Midbrain (tissue), 1 donor: ENCODE measurements at places on chromosomes 16 and 17.

DNA sequence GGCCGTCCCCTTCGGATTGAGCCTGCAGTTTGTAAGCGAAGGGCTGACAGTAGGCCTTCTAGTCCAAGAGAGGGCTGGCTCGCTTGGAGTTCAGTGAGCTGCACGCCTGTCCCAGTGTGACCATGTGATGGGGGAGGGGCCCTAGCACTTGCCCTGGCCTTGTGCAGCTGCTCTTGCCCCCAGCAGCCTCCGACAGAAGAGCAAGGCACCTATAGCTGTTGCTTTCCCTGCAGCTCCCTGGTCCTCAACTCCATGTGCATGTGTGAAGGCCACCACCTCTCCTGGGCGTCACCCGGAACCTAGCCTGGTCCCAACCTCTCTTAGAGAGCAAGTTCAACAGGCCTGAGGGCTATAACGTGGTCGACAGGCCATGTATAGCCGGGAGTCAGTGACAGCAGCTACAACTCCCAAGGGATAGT lies 5.6 kb downstream of the SPHK1 start:
- no peak for DNase-seq

GRCh38 chr16:85564277-85565051 lies 48.7 kb upstream of the GSE1 start:
- no peak for DNase-seq

DNA sequence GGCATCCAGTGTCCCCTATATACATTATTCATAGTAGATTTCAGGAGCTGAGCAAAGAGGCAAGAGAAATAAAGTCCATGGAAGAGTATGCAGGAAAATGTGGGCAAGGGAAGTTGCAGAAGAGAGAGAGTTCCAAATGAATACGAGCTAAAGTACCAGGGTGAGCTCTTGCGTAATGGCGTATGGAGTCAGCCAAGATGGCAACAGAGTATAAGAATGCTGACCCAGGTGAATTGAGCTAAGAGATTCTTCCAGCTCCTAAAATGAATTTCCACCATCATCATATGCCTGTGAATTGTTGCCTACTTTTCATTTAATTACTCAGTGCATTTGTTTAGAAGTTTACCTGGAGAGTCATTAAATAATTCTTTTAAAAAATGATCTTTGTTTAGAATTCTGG lies 153.2 kb upstream of the CNTNAP4 start:
- no peak for DNase-seq

DNA sequence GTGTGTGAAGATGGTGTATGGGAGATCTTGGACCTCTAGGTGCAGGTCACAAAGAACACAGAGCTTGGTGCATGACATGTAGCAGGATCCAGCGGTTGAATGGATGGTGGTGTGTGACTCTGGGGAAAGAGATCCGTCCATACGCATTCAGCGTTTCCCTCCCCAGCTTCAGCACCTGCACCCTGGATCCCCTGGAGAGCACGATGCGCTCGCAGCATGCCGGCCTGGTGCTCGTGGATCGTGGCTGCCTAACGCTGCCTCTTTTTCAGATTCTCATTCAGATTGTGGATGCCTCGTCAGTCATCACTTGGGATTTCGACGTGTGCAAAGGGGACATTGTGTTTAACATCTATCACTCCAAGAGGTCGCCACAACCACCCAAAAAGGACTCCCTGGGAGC lies 70.9 kb downstream of the SEC14L1 start:
- DNase-seq: no peak

GRCh38 chr16:56382901-56383355 lies 42.4 kb downstream of the AMFR start:
- DNase-seq: no peak

GRCh38 chr16:58960484-58960883 lies 226.4 kb upstream of the GOT2 start:
- no peak for DNase-seq

DNA sequence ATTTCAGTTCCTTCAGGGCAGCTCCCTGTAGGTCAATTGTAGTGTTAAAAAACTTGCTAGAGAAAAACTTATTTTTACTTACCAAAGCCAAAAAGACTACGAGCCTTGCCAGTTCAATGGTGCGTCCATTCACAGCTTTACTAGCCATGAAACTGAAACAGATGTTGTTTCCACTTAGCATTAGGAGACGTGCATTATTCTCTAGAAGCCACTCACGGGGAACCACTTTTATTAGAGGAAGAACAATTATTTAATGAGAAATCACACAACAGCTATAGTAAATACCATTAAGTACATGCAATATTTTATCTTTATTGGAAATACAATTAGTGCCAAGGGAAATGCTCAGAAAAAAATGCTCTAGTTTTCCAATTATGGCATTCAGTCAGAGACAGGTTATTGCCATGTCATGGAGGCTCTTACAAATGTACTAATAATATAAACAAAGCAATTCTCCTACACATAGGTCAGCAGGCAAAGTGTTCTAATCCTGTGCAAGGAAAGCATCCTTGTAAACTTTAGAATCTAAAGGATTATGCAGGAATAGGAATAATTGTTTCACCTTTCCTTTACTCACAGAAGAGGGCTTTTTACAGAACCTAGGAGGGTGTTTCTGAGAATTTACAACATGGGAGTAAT lies 17.4 kb downstream of the LASP1NB start:
- no peak for DNase-seq

DNA sequence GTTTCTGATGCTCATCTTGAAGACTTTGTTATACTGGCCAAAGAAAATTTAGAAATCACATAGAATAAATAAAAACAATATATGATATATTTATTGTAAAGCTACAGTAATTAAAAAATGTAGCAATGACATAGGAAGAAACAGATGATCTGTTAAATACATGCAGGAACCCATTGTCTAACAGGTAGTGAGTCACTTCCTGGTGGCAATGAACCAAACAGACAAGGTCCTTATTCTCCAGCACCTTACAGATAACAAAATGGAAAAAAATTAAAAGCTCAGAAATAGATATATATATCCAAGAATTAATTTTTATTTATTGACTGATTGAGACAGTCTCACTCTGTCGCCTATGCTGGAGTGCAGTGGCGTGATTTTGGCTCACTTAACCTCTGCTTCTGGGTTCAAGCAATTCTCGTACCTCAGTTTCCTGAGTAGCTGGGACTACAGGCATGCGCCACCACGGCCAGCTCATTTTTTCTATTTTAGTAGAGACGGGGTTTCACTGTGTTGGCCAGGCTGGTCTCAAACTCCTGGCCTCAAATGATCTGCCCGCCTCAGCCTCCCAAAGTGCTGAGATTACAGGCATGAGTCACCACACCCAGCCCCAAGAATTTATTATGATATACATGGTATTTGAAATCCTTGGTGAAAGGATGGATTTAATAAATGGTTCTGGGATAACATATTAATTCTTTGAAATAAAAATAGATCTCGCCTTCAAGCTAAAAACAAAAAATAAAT lies 7.5 kb downstream of the NETO2 start:
- DNase-seq: no peak

DNA sequence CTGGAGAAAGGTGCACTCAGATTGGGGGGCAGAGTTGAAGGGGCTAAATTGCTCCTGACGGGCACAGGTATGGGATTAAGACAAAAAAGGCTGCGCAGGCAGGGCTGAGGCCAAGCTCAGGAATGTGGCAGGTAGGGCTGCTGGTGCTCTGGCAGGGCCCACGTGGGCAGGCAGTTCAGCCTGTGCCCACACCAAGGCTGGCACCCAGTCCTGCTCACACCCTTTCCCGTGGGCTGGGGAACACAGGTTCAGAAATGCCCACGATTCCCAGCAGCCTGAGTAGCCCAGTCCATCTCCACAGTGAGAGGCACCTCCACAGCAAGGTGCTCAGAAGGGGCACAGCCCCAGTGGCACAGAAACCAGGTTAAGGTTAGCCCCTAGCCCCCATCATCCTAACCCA lies 4.4 kb downstream of the HDAC5 start:
- no peak for DNase-seq

DNA sequence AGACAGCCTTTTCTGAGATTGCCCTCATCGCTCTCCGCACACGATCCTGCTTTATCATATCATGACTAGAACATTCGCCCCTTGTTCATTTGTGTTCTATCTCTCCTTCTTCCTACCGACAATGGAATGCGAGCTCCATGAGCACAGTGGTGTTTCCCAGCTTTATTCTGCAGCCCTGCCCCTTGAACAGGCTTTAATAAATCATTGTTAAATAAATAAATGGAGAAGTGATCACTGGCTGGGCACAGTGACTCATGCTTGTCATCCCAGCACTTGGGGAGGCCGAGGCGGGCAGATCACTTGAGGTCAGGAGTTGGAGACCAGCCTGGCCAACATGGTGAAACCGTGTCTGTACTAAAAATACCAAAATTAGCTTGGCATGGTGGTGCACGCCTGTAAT lies 1063.3 kb upstream of the EEF2KMT start:
- no peak for DNase-seq

- DNase-seq: no peak
Measured at GRCh38 chr17:72011561-72011960, 109.3 kb upstream of the SOX9 start.

DNA sequence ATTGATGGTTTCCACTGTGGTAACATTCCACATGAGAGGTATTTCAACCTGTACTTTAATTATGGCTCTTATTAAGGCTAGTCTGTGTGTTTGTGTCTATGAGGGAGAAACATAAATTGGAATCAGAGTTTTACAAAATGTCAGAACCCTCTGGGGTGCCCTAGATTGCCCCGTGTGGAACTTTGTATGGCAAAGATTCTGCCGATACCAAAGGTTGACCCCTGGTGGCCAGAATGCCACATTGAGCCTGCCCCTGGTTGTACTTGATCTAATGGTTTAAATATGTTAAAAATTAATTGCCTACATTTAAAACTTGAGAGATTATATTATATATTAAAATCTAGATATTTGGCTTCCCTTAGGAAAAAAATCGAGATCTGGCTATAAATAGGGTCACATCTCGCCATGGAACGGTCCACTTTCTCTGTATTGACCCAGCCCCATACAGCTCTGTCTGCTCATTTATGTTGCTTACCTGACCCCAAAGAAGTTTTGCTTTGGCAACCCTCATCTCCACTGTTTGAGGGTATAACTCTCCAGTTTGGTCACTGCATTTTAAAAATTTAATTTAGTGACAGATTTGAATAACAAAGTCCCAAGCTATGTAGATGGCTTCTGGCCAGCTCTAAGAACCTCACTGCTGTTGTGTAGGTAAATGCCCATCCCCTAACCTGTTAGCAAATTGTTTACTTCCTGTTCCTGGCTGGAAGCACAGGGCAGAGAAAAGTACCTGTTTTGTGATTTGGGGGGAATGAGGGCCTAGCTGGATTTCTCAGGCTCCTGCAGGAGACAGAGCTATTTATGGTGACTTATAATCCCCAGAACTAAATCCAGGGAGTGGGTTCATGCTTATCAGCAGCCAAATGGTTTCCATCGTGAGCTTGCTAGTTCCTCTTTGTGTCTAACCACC lies 95.0 kb downstream of the PLCG2 start:
- DNase-seq: peak; percentile 4

DNA sequence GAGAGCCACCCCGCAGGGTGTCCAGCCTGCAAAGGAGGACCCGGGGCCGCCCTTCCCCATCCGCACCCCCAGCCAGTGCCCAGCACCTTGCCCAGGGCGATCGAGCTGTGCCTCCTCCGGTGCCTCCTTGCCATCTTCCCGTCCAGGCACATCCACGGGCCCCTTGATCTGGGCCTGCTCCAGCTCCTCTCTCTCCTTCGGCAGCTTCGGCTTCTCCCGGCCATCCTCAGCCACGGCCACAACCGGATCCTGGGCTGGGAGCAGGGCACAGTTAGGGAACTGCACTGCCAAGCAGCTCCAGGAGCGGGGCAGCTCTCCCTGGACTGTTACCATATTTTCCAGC lies 13.8 kb downstream of the NDUFAF8 start:
- DNase-seq: no peak

- DNase-seq: no peak
Measured at GRCh38 chr16:52545898-52546266, 1.1 kb downstream of the TOX3 start.

- DNase-seq: no peak
Measured at GRCh38 chr17:77540975-77541374, 400.2 kb downstream of the SEC14L1 start.

DNA sequence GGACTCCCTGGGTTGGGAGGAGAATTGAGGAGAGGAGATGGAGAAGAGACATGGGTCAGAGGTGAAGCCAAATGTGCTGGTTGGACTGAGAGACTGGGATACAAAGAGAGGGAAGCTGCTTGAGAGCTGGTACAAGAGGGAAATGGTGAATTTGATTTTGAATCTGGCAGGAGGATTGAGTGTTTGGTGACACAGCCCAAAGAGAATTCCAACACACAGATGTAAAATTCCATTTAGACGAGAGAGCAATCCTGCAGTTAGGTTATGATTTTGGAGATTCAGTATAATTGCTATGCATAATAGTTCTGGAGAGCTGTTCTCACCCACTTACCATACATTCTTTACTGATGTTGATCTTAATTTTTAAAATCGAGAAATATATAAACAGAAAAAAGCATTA lies 57.7 kb downstream of the HSD17B2 start:
- no peak for DNase-seq
